ENCODE measurements at places on chromosomes 12 and 14.
A peak's percentile ranks its signal among the peaks of the same experiment; 100 is the strongest.

DNA sequence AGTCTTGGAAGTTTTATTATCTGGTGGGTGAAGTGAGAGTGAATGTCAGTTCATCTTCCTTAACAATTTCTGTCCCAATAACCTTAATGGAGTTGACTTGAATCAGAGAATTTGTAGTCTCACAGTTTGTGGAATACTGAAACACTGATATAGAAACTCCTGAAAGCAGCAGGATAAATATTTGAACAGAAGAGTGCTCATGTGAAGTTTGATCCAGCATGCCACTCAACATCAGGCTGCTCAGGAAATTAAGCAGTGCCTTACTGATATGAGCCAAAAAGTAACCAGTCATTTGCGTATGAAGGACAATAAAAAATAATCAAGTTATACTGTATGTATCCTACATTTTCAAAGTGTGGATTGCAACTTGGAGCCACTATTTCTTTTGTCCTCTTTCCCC is 15.7 kb downstream of the MUCL1 start:
- H3K36me3 ChIP-seq, result no peaks in the 10 kb centered on the region
- H3K27me3 ChIP-seq, result no peaks in the 10 kb centered on the region
- H3K27ac ChIP-seq, result no peak overlapping the region
- H3K4me1 ChIP-seq, result no peaks in the 10 kb centered on the region
- no peak for DNase-seq
- no peak overlapping the region for H3K4me3 ChIP-seq

DNA sequence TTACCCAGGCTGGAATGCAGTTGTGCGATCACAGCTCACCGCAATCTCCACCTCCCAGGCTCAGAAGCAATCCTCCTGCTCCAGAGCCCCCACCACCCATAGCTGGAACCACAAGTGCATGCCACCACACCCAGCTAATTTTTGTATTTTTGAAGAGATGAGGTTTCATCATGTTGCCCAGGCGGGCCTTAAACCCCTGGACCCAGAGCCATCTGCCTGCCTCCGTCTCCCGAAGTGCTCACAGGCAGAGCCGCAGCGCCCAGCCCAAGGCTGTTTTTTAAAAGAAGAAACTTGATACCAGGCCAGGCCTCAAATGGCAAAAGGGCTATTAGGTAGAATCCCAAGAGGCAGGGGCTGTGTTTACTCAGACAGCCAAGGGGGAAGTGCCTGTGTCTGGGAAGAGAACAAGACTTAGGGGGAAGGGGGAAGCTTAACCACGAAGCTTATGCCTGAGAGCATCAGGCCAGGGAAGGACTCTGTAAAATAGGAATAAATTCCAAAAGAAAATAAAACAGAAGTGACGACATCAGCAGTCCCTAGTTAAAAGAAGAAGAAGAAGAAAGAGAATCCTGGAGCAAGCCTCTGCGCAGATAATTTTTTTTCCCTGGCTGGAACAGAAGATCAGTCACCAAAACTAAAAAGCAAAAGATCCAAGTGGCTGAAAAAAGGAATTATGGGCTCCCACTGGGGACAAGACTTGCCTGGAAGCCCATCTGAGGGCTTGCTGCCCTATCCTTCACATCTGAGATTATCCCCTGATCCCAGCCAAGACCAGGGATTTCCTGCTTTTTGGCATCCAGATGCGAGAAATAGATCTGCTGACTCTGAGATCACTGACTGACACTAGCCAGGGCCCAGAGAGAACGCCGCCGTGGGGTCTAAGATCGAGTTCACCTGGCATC is 170.5 kb downstream of the NDUFA12 start:
- DNase-seq, result peak; percentile 47
- H3K27ac ChIP-seq, result peak overlapping the region; percentile 66
- peak overlapping the region; percentile 20 for H3K4me3 ChIP-seq
- no peaks in the 10 kb centered on the region for H3K36me3 ChIP-seq
- H3K27me3 ChIP-seq, result no peaks in the 10 kb centered on the region

GRCh38 chr14:106094654-106095189 is 568.3 kb downstream of the TMEM121 start:
- H3K27me3 ChIP-seq, result no peaks in the 10 kb centered on the region
- H3K36me3 ChIP-seq, result no peaks in the 10 kb centered on the region
- no peaks in the 10 kb centered on the region for H3K4me1 ChIP-seq
- no peak overlapping the region for H3K4me3 ChIP-seq

GRCh38 chr12:122646517-122647217 is 56.5 kb downstream of the HCAR2 start:
- H3K4me3 ChIP-seq, result peak overlapping the region; percentile 51
- no peaks in the 10 kb centered on the region for H3K27me3 ChIP-seq
- peak; percentile 96 for DNase-seq

- H3K4me1 ChIP-seq, result peaks cover 3% of the 10 kb centered on the region
- H3K36me3 ChIP-seq, result no peaks in the 10 kb centered on the region
- H3K27me3 ChIP-seq, result peaks cover 13% of the 10 kb centered on the region
- no peak for DNase-seq
- no peak overlapping the region for H3K27ac ChIP-seq
These were observed 36.6 kb downstream of the KRT80 start for GRCh38 chr12:52155048-52155868.

GRCh38 chr14:70685474-70686197 is 43.9 kb downstream of the TTC9 start:
- no peak overlapping the region for H3K27ac ChIP-seq
- no peak overlapping the region for H3K4me3 ChIP-seq
- H3K27me3 ChIP-seq, result no peaks in the 10 kb centered on the region
- no peak for DNase-seq
- no peaks in the 10 kb centered on the region for H3K4me1 ChIP-seq

GRCh38 chr14:91140672-91141071 is 26.8 kb downstream of the DGLUCY start:
- H3K4me1 ChIP-seq, result peaks cover 10% of the 10 kb centered on the region
- no peak overlapping the region for H3K27ac ChIP-seq
- no peaks in the 10 kb centered on the region for H3K27me3 ChIP-seq
- no peak overlapping the region for H3K4me3 ChIP-seq
- H3K36me3 ChIP-seq, result peaks cover 24% of the 10 kb centered on the region

DNA sequence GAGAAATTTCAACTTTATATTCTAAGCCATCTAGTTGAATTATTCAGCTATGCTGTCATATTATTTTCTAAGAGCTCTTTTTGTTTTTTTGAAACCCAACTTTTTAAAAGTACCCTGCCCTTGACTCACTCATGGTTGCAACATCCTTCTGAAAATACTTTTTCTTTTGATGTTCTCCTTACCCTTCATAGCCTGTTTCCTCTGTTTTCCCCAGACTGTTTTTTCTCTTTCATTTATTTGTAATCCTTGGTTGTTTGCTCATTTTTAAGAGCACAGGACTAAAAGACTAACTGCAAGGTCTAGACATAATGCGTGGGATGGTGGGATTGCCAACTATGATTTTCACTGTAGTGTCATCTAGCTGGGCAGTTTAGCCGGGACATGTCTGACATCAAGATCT is 21.2 kb upstream of the CDKL1 start:
- no peak overlapping the region for H3K4me3 ChIP-seq
- peaks cover 13% of the 10 kb centered on the region for H3K36me3 ChIP-seq
- H3K4me1 ChIP-seq, result no peaks in the 10 kb centered on the region
- H3K27me3 ChIP-seq, result no peaks in the 10 kb centered on the region
- H3K27ac ChIP-seq, result no peak overlapping the region

DNA sequence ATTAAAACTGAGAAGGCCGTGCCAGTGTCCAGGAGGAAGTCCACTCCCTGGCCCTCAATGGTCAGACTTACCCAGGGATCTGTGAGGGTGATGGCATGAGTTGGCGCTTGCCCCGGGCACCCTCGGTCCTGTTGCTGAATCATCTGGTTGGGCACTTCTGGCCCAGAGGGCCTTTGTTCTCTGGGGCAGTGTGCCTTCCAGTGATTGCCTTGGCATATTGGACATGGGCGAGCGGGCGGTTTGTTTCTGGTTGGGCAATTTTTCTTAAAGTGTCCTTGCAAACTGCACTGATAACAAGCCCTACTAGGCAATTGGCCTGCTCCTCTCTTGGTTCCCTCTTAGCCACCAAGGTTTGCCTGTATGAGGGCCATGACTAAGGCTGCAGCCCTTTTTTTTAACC is 69.5 kb upstream of the ZDHHC17 start:
- H3K4me3 ChIP-seq, result no peak overlapping the region
- DNase-seq, result no peak
- H3K4me1 ChIP-seq, result no peaks in the 10 kb centered on the region
- H3K27ac ChIP-seq, result no peak overlapping the region
- no peaks in the 10 kb centered on the region for H3K27me3 ChIP-seq
- no peaks in the 10 kb centered on the region for H3K36me3 ChIP-seq

DNA sequence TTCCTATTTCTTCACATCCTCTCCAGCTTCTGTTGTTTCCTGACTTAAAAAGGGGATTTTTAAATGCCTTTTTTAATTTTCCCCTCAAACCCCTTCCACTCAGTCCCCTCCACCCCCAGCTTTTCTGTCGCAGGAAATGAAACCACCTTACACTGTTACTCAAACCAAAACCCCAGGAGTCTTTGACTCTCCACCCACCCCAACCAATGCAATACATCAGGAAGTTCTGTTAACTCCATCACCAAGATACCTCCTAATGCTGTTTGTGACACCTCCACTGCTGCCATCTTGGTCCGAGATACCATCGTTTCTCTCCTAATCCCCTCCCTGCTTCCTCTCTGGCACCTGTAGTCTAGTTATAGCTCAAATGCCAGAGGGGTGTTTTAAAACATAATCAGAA is 25.4 kb upstream of the CPM start:
- H3K4me1 ChIP-seq, result peaks cover 42% of the 10 kb centered on the region
- no peaks in the 10 kb centered on the region for H3K27me3 ChIP-seq
- no peak overlapping the region for H3K27ac ChIP-seq
- peak; percentile 33 for DNase-seq
- H3K36me3 ChIP-seq, result no peaks in the 10 kb centered on the region

DNA sequence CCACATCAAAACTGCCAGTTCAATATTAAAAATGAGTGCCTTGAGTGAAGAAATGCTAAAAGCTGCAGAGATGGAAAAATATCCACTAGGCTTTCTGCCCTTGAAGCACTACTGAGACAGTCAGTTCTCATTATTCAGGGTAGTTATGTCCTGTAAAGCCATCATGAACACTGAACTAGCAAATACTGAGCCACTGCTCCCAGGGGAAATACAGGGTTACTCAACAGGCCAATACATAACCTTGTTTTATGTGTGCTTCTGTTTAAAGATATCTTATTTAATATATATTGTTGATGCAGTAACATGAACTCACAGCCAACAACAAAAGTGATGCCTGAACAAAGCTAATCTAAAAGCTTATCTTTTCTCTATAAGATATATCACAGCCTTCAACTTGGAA is 3.3 kb downstream of the RAD52 start:
- DNase-seq, result no peak
- H3K4me3 ChIP-seq, result no peak overlapping the region
- no peaks in the 10 kb centered on the region for H3K27me3 ChIP-seq
- H3K36me3 ChIP-seq, result peaks cover 26% of the 10 kb centered on the region
- H3K27ac ChIP-seq, result no peak overlapping the region

DNA sequence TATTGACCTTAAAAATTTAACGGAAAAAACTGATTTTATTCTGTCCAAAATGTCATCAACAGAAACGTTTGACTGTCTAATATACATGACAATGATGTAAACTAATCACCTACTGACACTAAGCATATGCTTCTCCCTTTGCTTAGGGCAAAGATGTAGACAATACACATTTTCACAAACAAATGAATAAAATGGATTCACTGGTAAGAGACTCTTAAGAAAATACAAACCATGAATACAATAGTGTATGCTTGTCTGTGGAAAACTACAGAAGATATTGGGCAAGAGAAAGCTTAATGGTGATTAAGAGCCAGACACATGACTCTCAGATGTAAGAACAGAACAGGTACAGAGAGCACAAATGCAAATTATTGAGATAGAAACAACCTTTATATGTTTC is 1248.7 kb downstream of the FSCB start:
- H3K27me3 ChIP-seq, result no peaks in the 10 kb centered on the region
- H3K27ac ChIP-seq, result no peak overlapping the region

- H3K27ac ChIP-seq, result no peak overlapping the region
- H3K36me3 ChIP-seq, result peaks cover 79% of the 10 kb centered on the region
- no peak for DNase-seq
- no peak overlapping the region for H3K4me3 ChIP-seq
- H3K4me1 ChIP-seq, result peaks cover 11% of the 10 kb centered on the region
These were observed 25.9 kb downstream of the PPP4R3A start for GRCh38 chr14:91484186-91484585.

DNA sequence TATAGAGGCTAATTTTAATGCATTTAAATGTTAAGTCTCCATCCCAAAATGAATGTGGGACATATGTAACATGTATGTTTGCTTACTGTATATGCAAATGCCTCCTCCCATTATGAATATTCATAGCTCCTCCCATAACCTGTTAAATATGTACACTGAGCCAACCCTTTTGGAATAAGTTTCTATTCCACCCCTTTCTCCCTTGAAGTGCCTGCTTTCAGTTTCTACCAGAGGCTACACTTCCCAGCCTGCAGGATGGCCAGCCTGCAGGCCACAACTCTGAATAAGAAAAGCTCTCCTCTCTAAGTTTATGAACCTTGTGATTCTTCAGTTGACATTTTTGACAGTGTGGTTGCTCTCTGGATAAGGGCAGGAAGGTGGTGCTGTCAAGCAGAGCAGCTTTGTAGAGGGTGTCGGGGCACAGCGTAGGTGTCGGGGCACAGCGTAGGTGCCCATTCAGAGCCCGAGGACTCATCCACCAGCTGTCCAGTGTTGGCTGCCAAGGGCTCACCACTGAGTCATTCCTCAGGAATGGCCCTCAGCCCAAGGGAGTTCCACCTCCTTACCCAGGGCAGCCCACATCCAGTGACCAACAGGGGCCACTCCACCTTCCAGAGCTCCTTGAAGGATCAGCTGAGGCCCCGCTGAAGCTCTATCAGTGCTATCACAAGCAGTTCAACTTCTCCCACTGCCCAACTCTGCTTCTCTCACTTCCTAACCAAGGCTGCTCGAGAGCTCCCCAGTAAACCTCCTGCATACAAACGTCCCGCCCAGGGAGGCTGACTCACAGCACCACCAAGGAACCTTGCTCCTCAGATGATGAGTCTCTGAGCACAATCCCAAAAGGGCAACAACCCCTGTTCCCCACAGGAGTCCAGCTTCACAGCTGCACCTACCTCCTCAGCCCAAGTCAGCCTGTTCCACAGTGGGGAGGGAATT is 31.4 kb downstream of the VWF start:
- no peaks in the 10 kb centered on the region for H3K27me3 ChIP-seq
- no peaks in the 10 kb centered on the region for H3K36me3 ChIP-seq
- H3K4me3 ChIP-seq, result no peak overlapping the region

DNA sequence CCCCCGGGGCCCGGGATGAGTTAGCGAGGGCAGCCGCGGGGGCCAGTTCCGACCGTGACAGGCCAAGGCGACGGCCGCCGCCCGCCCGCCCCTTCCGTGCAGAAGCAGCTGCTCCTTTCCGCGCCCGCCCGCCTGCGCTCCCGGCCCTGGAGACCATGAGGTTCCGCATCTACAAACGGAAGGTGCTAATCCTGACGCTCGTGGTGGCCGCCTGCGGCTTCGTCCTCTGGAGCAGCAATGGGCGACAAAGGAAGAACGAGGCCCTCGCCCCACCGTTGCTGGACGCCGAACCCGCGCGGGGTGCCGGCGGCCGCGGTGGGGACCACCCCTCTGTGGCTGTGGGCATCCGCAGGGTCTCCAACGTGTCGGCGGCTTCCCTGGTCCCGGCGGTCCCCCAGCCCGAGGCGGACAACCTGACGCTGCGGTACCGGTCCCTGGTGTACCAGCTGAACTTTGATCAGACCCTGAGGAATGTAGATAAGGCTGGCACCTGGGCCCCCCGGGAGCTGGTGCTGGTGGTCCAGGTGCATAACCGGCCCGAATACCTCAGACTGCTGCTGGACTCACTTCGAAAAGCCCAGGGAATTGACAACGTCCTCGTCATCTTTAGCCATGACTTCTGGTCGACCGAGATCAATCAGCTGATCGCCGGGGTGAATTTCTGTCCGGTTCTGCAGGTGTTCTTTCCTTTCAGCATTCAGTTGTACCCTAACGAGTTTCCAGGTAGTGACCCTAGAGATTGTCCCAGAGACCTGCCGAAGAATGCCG is 699 bp downstream of the MGAT2 start:
- H3K36me3 ChIP-seq, result peaks cover 8% of the 10 kb centered on the region
- DNase-seq, result peak; percentile 75
- peaks cover 30% of the 10 kb centered on the region for H3K4me1 ChIP-seq
- H3K4me3 ChIP-seq, result peak overlapping the region; percentile 49
